ENCODE measurements at places on chromosomes 3 and 15. TPM values are rescaled to one million over a fixed set of nuclear protein-coding genes. Genes with fewer than 3 reads are reported as not detected.

- DNase-seq, result no peak
Measured at GRCh38 chr3:13157986-13158385, 84.8 kb upstream of the IQSEC1 start.

GRCh38 chr3:144272680-144273079, 301.1 kb downstream of the DIPK2A start:
- DNase-seq, result no peak

Gene ARRDC4
- total RNA-seq, result 52.8 TPM

GRCh38 chr15:76953913-76954312, 22.4 kb downstream of the RCN2 start:
- DNase-seq, result no peak

Gene ITPKA
- total RNA-seq, result 0.32 TPM

DNA sequence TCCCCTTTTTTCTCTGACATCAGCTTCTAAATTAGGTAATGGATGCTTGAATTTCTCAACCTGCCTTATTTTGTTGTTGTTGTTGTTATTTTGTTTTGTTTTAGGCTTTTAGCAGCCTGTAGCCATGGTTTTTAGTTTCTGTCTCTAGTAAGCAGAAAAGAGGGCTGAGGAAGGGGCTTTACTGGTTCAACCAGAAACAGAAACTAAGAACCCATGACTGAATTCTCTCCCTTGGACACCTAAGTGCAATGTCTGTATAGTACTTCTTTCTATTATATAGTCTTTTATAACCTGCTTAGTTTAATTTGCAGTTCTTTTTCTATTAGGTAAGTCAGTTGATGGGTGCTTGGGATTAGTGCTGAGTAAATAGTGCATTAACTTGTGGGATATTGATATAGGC, 129.0 kb downstream of the BBX start:
- DNase-seq, result no peak

GRCh38 chr3:60577601-60578000, 673.7 kb downstream of the FHIT start:
- DNase-seq, result no peak

DNA sequence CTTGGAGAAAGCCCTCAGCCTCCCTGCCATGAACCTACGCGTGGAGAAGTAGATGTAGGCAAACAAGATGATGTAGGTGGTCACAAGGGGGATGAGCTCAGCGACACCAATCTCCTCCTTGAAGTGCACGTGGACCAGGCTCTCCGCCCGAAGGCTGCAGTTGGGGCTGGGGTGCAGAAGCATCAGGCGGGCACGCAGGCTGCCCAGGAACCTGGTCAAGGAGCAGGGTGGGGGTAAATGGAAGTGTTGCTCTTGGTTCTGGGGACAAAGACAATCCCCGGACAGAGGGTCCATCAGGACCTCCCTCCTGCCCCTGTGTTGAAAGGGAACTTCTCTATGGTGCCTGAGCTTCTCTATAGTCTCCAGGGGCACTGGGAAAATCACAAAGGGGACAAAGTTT, 45.1 kb downstream of the PTPN23 start:
- no peak for DNase-seq

Gene NDUFB5
- 93.9 TPM for total RNA-seq

- no peak for DNase-seq
Measured at GRCh38 chr3:153115326-153115725, 46.7 kb upstream of the RAP2B start.

DNA sequence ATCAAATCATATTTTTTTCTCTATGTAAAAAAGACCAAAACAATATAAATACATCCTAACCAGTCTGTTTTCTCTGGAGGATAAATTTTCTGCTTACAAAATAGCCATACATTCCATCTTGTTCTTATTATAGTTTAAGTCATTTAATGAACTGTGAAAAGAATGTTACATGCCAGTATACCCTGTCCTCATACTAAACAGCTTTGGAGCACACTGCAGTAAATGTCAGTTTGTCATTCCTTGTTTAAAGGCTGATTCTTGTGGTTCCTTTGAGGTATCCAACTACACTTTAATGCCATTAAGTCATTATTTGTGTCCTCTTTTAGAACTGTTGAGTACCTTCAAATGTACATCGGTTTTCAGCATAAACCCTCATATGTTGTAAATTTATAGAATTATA, 52.7 kb upstream of the DCBLD2 start:
- no peak for DNase-seq

- DNase-seq, result no peak
Measured at GRCh38 chr3:126014252-126014651, 45.3 kb downstream of the ROPN1B start.

DNA sequence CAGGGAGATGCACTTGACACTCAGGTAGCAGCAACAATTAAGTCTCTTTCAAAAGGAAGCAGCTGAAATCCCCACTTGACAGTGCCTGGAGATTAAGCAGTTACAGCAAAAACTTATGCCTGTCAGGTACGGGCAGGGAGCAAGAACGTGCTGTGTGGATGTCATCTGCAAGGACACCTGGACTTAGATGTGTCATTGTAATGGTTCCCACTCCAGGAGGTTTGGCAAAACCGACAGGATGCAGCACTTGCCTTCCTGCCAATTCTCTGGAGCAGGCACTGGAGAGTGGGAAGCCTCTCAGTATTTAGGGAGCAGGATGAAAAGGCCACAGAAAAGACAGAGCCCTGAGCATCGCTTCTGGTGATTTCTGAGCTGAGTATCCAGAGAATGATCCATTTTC, 292.4 kb downstream of the PDCD6IP start:
- DNase-seq, result no peak

GRCh38 chr3:159322322-159322939, 520.6 kb downstream of the MFSD1 start:
- DNase-seq, result peak; percentile 48

Gene WDR49
- 13.9 TPM for total RNA-seq
